ENCODE measurements at places on chromosomes 5 and 9.

DNA sequence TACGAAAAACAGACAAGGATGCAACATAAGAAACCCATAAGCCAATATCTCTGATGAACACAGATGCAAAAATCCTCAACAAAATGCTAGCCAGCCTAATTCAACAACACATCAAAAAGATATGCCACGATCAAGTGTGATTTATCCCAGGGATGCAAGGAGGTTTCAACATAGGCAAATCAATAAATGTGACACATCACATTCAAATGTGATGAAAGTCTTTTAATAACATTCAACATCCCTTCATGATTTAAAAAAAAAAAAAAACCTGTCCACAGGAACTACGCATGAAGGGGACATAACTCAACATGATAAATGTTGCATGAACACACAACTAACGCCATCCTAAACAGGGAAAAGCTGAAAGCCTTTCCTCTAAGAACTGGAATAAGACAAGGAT lies 102.2 kb downstream of the PLPP1 start:
- DNase-seq = no peak

- DNase-seq = no peak
These were observed 6.2 kb downstream of the PPP1R26 start for GRCh38 chr9:135485832-135486231.

GRCh38 chr5:122153230-122153629 lies 23.9 kb downstream of the ZNF474 start:
- DNase-seq = no peak

GRCh38 chr5:31984691-31985090 lies 189.4 kb downstream of the GOLPH3 start:
- DNase-seq = no peak

DNA sequence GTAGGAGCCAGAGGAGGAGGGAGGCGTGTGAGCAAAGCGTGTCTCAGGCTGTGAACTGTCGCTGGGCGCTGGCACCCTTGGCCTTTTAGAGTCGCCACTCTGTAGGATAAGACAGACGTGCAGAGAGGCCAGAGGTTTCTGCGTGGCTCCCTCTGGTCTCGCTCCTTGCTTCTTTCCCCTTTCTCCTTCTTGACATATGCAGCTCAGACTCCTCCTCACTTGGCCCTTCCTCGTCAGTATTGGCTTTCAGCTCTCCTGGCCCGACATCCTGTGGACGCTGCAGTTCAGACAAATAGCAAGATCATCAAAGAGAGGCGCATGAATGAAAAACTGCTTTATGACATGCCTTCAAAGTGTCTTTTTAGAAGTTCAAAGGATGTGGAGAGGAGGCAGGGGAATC lies 116.8 kb upstream of the SPRY4 start:
- peak; percentile 12 for DNase-seq

All from activated CD4-positive, alpha-beta T cell treated with anti-CD3 and anti-CD28 coated beads, Interleukin-2, amount 50 U/mL, for 24 hours (primary cell).